ENCODE measurements at places on chromosomes 4 and X. TPM values are rescaled to one million over a fixed set of nuclear protein-coding genes. Genes with fewer than 3 reads are reported as not detected.

Gene UGT2B17
- not detected for total RNA-seq

Gene CACNA1F
- total RNA-seq: 0.89 TPM

DNA sequence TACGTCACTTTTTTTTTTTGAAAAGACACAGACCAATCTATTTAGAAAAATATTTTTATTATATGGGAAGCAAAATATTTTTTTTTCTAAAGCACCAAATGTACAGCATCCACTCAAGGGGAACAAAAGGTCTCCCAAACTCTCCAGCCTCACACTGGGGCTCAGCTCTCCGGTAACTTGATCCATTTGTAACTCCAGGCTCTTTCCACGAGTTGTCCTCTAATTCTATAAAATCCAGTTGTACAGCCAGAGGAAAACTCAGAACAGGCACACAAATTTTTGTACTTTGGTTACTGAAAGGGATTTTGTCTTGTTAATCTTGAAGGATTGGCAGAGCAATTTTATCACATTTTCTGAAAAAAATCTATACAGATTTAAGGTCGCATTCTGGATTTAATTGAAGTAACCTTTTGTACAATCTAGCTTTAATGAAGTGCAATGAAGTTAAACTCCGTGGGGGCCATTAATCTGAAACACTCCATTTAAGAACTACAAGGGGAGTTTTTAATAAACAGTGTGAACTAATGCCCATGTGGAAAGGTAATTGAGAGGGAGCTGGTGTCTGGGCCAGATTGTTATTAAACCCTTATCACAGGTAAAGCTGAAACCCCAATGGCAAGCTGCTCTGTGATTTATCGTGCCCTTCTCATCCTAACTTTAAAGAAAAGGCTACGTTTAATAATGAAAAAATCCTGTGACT lies 161.2 kb upstream of the FRG1 start:
- no peaks in the 10 kb centered on the region for H3K36me3 ChIP-seq
- no peak overlapping the region for H3K4me3 ChIP-seq
- H3K27ac ChIP-seq: no peak overlapping the region
- no peaks in the 10 kb centered on the region for H3K4me1 ChIP-seq
- no peak for DNase-seq

Gene BRS3
- not detected for total RNA-seq

DNA sequence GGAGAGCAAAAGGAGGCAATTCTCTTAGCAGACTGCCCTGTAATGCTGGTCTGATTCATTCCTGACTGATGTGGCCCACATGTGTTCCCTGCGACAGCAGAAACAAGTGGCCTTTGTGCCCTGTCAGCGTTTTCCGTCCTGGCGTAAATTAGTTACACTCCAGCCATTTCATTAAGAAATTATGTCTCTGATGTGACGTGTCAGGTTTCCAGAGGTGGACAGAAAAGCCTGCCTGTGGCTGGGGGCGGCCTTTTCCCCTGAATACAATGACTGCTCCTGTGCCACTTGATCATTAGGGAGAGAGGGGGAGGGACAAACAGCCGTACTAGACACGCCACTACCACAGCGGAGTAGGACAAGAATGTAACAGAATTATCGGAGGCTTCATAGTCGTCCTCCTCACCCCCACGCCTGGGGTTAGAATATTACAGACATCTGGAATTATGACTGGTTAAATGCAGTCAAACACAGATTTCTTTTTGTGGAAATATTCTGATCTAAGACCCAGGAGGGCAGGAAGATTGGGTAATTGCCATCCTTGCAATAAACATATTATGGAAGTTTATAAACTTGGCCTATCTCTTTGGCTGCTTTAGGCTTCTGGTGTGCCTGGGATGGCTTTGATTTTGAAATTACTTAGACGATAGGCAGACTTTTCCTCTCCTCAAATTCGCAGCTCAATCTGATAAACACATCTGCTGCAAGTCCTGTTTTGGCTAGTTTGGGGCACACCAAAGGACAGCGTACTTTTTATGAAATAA lies 146.2 kb upstream of the BCOR start:
- no peaks in the 10 kb centered on the region for H3K4me1 ChIP-seq
- no peak overlapping the region for H3K27ac ChIP-seq
- peak; percentile 39 for DNase-seq
- H3K36me3 ChIP-seq: no peaks in the 10 kb centered on the region

- H3K27ac ChIP-seq: no peak overlapping the region
- no peaks in the 10 kb centered on the region for H3K27me3 ChIP-seq
- no peak overlapping the region for H3K4me3 ChIP-seq
- peaks cover 6% of the 10 kb centered on the region for H3K4me1 ChIP-seq
- peaks cover 63% of the 10 kb centered on the region for H3K36me3 ChIP-seq
Observed at GRCh38 chr4:25818371-25818871, 44.4 kb downstream of the SEL1L3 start.
